ENCODE measurements at places on chromosomes 4 and X. TPM values are rescaled to one million over a fixed set of nuclear protein-coding genes. Genes with fewer than 3 reads are reported as not detected.

Gene GEMIN8
- total RNA-seq = 10.8 TPM

Gene ITM2A
- total RNA-seq = 140 TPM

Gene CRMP1
- not detected for total RNA-seq

Gene EPGN
- total RNA-seq = not detected

Gene WNK3
- total RNA-seq = 7.6 TPM

Gene TLR1
- total RNA-seq = 6.3 TPM

Gene CXorf66
- total RNA-seq = not detected

Gene HSFX4
- total RNA-seq = not detected

Gene ELK1
- total RNA-seq = 24.6 TPM

Gene IL21
- total RNA-seq = not detected

Gene BBS12
- 9.9 TPM for total RNA-seq

Gene NRK
- total RNA-seq = under 0.01 TPM

Gene FAM9B
- not detected for total RNA-seq

Gene BEND4
- not detected for total RNA-seq

Gene ABCG2
- 1.5 TPM for total RNA-seq

Gene PHOX2B
- not detected for total RNA-seq

Gene AKAP4
- not detected for total RNA-seq

Gene TLR2
- total RNA-seq = 1.4 TPM

Gene SLC4A4
- under 0.01 TPM for total RNA-seq

Gene PDHA2
- total RNA-seq = not detected

Gene PAGE2B
- not detected for total RNA-seq

Gene KIT
- 50.6 TPM for total RNA-seq

Gene CDKL2
- total RNA-seq = 4.3 TPM

Gene RPS3A
- total RNA-seq = 574 TPM

Gene HERC3
- total RNA-seq = 9.5 TPM

Gene KCND1
- total RNA-seq = 1.00 TPM

Gene DHRSX
- 39.6 TPM for total RNA-seq

Gene SYTL5
- total RNA-seq = 0.36 TPM

Gene INTU
- 3.8 TPM for total RNA-seq

Gene EVC2
- total RNA-seq = 9.3 TPM

Gene FREM3
- not detected for total RNA-seq

Gene PGRMC1
- 65.4 TPM for total RNA-seq

All from melanocyte of skin (primary cell).